Stimulated activated CD8-positive, alpha-beta memory T cell treated with anti-CD3 and anti-CD28 coated beads, Interleukin-15, amount 100 ng/mL, for 48 hours (primary cell): ENCODE measurements at places on chromosomes 4 and X.

DNA sequence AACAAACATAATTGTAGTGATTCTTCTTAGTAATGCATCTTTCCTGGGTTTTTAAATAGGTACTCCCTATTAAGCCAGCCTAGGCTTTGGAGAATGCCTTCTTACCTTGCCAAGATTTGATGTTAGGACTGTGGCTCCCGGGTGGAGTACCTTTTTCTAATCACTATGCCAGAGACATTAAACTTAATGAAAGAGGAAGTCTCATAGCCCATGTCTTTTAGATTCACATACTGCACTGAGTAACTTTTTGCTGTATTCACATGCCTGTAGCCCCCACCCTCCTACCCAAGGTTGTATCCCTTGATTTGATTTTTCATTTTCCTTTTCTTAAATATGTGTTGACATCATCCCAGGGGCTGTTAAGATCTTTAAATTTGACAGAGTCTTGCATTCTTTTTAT is 104.2 kb upstream of the TLR2 start:
- DNase-seq: no peak

DNA sequence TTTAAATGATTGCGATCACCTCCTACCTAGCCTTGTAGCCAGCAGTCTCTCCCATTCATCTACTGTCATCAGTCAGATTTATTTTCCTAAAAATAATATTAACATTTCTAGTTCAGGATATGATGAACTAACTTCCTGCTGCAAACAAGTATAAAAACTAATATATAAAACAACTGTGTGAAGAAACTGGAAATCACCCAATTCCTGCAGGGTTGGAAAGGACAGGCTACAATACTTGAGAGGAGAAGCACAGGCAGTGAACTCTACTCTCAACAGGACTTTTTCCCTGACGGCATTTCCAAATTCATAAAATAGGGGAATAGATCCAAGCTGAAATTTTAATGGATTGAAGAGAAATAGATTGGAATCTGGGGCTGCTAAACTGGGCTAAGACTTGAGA is 14.2 kb upstream of the BBS12 start:
- DNase-seq: no peak

DNA sequence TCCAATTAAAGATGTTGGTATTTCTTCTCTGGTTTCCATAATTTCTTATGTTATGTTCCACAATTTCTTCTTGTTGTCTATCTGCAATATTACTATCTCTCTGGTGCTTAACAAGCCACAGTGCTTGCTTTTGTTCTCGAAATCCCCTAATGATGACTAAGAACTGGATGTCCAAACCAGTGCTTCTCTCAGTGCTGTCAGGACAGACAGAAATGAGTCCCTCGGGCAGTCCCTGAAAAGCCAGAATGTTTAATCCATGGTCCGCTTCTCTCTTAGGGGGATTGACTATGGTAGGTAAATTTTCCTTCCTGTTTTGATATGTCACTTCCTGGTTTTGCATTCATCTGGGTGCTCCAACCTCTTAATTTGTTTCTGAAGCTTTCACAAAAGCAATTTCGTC is 321.6 kb upstream of the PCDH10 start:
- no peak for DNase-seq

DNA sequence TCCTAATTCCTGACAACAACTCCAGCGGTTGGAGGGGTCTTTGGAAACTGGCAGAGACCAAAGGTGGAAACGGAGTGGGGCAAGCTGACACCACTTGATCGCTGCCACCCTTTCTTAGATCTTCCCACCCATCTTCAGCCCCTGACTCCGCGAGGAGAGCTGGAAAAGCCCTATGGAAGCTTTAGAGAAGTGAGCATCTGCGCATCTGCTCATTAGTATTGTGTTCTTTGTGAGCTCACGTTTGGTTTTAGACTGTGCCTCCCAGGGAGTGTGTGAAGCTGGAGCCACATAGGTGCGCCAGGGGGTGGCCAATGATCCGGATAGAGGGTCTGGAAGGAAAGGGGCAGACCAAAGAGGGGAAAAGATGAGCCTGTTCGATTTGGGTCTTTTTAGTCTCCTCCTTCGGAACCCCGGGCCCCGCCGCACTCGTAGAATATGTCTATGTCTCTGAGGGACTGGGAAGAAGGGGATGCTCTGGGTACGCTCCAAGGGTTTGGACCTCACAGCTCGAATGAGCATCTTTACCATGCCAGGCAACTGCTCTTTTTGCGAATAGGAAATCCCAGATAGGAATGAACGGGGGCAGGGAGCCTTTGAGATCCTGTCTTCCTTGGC is 578 bp upstream of the DKK2 start:
- no peak for DNase-seq

DNA sequence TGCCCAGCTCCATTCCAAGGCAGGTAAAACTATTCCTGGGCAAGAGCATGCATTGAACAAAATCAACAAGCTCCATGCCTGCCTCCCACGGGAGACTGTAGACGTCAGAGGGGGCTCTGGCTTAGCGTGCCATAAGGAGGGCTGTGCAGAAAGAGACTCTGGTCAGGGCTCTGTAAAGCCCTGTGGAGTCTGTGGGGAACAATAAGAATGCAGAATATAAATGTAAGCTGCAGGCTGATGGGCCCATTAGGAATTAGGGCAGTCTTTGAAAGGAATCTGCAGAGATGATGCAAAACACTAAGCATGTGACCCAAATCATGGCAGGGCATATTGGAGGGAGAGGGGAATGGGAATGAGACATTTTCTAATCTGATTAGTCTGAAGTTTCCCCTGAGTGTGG is 170.3 kb downstream of the EFHC2 start:
- no peak for DNase-seq
